ENCODE measurements at places on chromosomes 1 and 21.

- peak overlapping the region; percentile 19 for H3K4me3 ChIP-seq
- H3K27ac ChIP-seq: peak overlapping the region; percentile 44
- H3K36me3 ChIP-seq: peaks cover 5% of the 10 kb centered on the region
- peaks cover 4% of the 10 kb centered on the region for H3K27me3 ChIP-seq
- peak; percentile 54 for DNase-seq
Observed at GRCh38 chr1:23098463-23099170, 70.0 kb downstream of the LUZP1 start.

GRCh38 chr1:202047977-202048376 is 37.6 kb downstream of the ELF3 start:
- no peaks in the 10 kb centered on the region for H3K4me1 ChIP-seq
- no peaks in the 10 kb centered on the region for H3K36me3 ChIP-seq
- no peak overlapping the region for H3K4me3 ChIP-seq
- peaks cover 5% of the 10 kb centered on the region for H3K27me3 ChIP-seq
- no peak overlapping the region for H3K27ac ChIP-seq

GRCh38 chr21:45510466-45510955 is 31.7 kb downstream of the SLC19A1 start:
- DNase-seq: no peak
- no peak overlapping the region for H3K4me3 ChIP-seq
- peaks cover 11% of the 10 kb centered on the region for H3K27me3 ChIP-seq
- no peak overlapping the region for H3K27ac ChIP-seq

GRCh38 chr1:21344750-21345443 is 54.6 kb upstream of the ECE1 start:
- H3K27ac ChIP-seq: peak overlapping the region; percentile 28
- H3K4me1 ChIP-seq: peaks cover 20% of the 10 kb centered on the region
- DNase-seq: no peak
- no peaks in the 10 kb centered on the region for H3K27me3 ChIP-seq
- peak overlapping the region; percentile 82 for H3K4me3 ChIP-seq

GRCh38 chr1:54125386-54126070 is 27.3 kb downstream of the CDCP2 start:
- peaks cover 5% of the 10 kb centered on the region for H3K36me3 ChIP-seq
- no peak for DNase-seq
- H3K27ac ChIP-seq: no peak overlapping the region
- H3K4me1 ChIP-seq: peaks cover 5% of the 10 kb centered on the region
- no peak overlapping the region for H3K4me3 ChIP-seq

- H3K27ac ChIP-seq: no peak overlapping the region
- no peak overlapping the region for H3K4me3 ChIP-seq
- H3K27me3 ChIP-seq: no peaks in the 10 kb centered on the region
- DNase-seq: no peak
Observed at GRCh38 chr1:193013005-193013404, 46.2 kb downstream of the UCHL5 start.

GRCh38 chr21:38911484-38912101 is 105.9 kb downstream of the ETS2 start:
- H3K4me3 ChIP-seq: no peak overlapping the region
- no peaks in the 10 kb centered on the region for H3K36me3 ChIP-seq

GRCh38 chr1:111471012-111471411 is 2.8 kb upstream of the C1orf162 start:
- no peak for DNase-seq
- peaks cover 2% of the 10 kb centered on the region for H3K27me3 ChIP-seq
- H3K4me1 ChIP-seq: peaks cover 3% of the 10 kb centered on the region
- no peak overlapping the region for H3K4me3 ChIP-seq

DNA sequence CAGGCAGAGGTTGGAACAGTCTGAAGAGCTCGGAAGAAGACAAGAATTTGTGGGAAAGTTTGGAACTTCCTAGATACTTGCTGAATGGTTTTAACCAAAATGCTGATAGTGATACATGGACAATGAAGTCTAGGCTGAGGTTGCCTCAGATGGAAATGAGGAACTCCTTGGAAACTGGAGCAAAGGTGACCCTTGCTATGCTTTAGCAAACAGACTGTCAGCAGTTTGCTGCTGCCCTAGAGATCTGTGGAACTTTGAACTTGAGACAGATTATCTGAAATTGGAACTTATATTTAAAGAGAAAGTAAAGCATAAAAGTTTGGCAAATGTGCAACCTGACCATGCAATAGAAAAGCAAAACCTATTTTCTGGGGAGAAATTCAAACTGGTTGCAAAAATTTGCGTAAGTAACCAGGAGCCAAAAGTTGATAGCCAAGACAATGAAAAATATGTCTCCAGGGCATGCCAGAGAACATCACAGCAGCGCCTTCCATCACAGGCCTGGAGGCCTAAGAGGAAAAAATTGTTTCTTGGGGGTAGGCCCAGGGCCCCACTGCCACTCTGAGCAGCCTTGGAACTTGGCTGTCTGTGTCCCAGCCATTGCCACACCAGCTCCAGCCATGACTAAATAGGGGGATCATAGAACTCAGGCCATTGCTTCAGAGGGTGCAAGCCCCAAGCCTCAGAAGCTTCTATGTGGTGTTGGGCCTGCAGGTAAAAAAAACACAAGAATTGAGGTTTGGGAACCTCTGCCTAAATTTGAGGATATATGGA is 675.3 kb downstream of the LTN1 start:
- no peak for DNase-seq
- no peak overlapping the region for H3K27ac ChIP-seq
- H3K4me3 ChIP-seq: no peak overlapping the region
- H3K36me3 ChIP-seq: no peaks in the 10 kb centered on the region
- no peaks in the 10 kb centered on the region for H3K4me1 ChIP-seq

GRCh38 chr21:38843806-38844503 is 38.2 kb downstream of the ETS2 start:
- H3K4me3 ChIP-seq: no peak overlapping the region
- no peaks in the 10 kb centered on the region for H3K36me3 ChIP-seq
- H3K27me3 ChIP-seq: peaks cover 4% of the 10 kb centered on the region
- H3K4me1 ChIP-seq: no peaks in the 10 kb centered on the region
- H3K27ac ChIP-seq: no peak overlapping the region
- DNase-seq: no peak

- H3K36me3 ChIP-seq: peaks cover 32% of the 10 kb centered on the region
- H3K27me3 ChIP-seq: peaks cover 1% of the 10 kb centered on the region
- no peak overlapping the region for H3K27ac ChIP-seq
- H3K4me1 ChIP-seq: no peaks in the 10 kb centered on the region
- no peak for DNase-seq
- no peak overlapping the region for H3K4me3 ChIP-seq
Observed at GRCh38 chr1:247064304-247064703, 14.3 kb downstream of the ZNF670 start.

- no peaks in the 10 kb centered on the region for H3K36me3 ChIP-seq
- no peak for DNase-seq
- H3K27ac ChIP-seq: no peak overlapping the region
- H3K27me3 ChIP-seq: no peaks in the 10 kb centered on the region
Observed at GRCh38 chr1:57603696-57604095, 179.8 kb upstream of the DAB1 start.

DNA sequence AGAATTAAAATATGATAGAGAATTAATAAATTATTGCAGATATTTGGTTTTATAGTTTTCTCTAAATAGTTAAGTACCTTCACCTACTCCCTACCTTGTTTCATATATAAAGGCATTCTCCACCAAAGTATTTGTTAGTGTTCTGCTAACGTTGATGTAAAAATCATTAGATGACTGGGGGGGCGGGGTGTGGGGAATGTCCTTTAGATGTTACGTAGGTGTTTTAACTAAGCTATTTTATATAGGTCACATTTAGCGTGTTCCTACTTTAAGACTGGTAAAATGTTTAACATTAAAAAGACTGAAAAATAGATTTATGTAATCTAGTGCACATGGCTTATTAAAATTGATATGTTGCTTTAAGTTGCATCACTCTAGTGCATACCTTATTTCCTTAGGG is 48.6 kb downstream of the PTPRC start:
- H3K27ac ChIP-seq: no peak overlapping the region
- no peaks in the 10 kb centered on the region for H3K36me3 ChIP-seq
- no peak for DNase-seq
- no peak overlapping the region for H3K4me3 ChIP-seq
- peaks cover 1% of the 10 kb centered on the region for H3K4me1 ChIP-seq
